ENCODE measurements at places on chromosomes 11 and 22.

DNA sequence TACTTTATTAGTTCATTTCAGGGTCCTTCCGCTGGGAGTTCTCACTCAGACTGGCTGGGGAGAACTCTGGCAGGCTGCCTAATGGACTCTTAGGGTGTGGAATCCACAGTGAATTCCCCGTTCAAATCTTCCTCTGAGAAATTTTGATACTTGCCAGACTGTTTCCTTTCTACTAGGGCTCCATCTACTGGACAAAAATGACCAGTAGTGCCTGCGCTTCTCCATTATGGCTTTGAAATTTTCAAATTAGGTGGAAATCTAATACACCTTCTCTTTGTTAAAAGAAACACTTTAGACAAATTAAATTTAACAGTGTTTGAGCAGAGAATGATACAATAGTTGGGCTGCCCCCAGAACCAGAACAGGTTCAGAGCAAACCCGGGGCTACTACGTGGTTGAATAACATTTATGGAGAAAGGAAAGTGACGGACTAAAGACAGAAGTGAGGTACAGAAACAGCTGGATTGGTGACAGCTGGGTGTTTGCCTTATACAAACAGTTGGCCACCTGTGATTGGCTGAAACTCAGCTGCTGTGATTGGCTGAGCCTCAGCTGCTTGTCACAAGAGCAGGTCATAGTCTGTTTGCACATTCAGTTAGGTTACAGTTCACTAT lies 52.9 kb upstream of the FDX1 start:
- peak; percentile 78 for DNase-seq

GRCh38 chr11:74460481-74461154 lies 6.7 kb downstream of the KCNE3 start:
- no peak for DNase-seq

DNA sequence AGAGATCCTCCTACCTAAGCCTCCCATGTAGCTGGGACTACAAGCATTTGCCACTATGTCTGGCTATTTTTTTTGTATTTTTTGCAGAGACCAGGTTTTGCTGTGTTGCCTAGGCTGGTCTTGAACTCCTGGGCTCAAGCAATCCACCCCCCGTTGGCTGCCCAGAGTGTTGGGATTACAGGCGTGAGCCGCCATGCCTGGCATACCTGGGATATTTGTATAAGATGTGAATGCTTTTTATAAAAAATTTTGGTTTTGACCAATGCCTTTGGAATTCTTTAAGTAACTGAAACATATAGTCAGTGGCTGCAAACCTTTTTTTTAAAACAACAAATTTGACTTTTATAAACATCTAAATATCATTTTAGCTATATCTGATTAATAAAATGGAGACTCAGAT lies 42.4 kb downstream of the ADAMTS8 start:
- DNase-seq = no peak

GRCh38 chr22:44620129-44620840 lies 81.7 kb upstream of the PRR5 start:
- DNase-seq = peak; percentile 82

Measured in BE2C (cell line).